ENCODE measurements at places on chromosomes 1 and 21. TPM values are rescaled to one million over a fixed set of nuclear protein-coding genes. Genes with fewer than 3 reads are reported as not detected.

DNA sequence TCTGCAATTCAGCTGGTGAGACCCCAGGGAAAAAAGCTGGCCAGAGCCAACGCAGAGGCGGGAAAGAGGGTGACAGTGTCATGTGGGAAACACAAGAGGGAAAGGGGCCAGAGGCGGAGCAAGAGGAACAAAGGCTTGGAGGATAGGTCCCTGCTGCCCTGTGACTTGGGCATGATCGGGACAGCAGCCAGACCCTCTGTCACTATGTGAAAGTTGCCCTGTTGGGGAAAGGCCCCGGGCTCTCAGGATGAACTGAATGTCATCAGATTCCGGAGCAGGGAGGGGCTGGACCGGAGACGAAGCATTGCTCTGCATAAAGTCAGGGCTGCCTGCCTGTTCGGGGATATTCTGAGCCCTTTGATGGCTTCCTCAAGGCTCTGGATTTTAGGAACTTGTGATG, 5.7 kb upstream of the ELF3 start:
- no peak for DNase-seq

DNA sequence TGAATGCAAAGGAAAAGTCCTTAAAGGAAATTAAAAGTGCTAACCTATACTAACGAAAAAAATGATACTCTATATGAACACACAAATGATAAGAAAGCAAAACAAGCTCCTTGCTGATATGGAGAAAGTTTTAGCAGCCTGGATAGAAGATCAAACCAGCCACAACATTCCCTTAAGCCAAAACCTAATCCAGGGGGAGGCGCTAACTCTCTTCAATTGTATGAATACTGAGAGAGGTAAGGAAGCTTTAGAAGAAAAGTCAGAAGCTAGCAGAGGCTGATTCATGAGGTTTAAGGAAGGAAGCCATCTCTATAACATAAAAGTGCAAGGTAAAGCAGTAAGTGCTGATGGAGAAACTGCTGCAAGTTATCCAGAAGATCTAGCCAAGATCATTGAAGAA, 3.4 kb downstream of the KRTAP23-1 start:
- no peak for DNase-seq

DNA sequence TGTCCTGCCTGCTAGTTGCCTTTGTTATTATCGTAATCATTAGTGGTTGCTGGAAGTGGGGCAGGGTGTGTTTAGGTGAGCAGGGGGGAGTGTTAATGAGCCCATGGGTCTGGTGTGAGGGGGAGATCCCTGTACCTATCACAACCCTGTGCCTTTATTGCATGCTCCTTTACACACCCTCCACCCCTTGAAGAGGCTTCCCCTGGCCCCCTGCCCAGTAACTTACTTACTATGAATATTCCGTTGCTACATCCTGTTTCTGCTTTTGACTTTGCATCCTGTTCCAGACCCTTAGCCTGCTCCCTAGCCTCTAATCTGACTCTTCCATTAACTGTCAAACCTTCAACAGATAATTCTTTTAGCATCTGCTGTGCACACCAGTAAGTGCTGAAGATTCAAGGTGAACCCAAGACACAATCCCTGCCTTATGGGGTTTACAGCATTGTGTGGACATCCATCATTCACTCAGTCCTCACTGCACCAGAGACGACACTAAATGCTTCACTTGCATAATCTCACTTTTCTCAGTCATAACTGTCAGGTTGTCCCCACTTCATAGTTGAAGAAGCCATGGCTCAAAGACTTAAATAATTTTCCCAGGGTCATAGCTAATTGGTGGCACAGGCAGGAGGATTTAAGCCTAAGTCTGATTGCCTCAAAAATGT, 47.9 kb downstream of the CDC7 start:
- DNase-seq: no peak

DNA sequence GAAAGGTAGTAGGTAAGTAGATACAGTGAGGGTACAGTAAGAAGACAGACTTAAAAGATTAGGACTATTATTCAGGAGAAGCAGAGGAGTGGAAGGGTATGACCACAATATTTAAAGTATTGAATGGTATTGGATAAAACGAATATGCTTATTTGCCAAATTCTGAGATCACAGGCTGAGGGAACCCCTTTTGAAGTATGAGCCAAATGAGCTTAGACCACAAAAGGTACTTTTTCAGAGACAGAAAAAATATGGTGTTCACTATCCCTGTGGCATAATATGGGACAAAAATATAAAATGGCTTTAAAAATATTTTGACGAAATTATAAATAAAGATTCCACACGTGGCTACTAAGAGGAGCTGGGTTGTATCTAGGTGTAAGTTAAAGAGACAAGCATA, 880 bp upstream of the MTF2 start:
- DNase-seq: no peak

GRCh38 chr1:166164995-166165660, 1.7 kb downstream of the FAM78B start:
- DNase-seq: peak; percentile 38

CCDC190 gene
- total RNA-seq: not detected

GRCh38 chr1:39841429-39841828, 41.9 kb downstream of the TRIT1 start:
- DNase-seq: no peak

- no peak for DNase-seq
Observed at GRCh38 chr21:16082038-16082816, 352.4 kb downstream of the USP25 start.

ST6GALNAC3 gene
- total RNA-seq: 13.3 TPM

DNA sequence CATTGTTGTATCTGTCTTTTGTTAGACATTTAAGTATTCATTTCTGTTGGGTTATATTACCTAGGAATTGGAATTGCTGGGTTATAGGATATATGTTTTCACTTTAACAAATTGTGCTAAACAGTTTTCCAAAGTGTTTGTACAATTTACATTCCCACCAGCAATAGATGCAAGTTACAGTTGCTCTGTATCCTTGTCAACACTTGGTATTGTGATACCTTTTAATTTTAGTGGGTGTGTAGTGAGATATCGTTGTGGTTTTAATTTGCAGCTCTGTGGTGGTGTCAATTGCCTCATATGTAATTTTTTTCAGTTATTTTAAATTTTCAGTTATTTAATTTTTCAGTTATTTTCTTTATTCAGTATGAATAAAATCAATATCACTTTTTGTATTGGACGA, 7.4 kb upstream of the DPH5 start:
- no peak for DNase-seq

NKAIN1 gene
- 0.20 TPM for total RNA-seq

DNA sequence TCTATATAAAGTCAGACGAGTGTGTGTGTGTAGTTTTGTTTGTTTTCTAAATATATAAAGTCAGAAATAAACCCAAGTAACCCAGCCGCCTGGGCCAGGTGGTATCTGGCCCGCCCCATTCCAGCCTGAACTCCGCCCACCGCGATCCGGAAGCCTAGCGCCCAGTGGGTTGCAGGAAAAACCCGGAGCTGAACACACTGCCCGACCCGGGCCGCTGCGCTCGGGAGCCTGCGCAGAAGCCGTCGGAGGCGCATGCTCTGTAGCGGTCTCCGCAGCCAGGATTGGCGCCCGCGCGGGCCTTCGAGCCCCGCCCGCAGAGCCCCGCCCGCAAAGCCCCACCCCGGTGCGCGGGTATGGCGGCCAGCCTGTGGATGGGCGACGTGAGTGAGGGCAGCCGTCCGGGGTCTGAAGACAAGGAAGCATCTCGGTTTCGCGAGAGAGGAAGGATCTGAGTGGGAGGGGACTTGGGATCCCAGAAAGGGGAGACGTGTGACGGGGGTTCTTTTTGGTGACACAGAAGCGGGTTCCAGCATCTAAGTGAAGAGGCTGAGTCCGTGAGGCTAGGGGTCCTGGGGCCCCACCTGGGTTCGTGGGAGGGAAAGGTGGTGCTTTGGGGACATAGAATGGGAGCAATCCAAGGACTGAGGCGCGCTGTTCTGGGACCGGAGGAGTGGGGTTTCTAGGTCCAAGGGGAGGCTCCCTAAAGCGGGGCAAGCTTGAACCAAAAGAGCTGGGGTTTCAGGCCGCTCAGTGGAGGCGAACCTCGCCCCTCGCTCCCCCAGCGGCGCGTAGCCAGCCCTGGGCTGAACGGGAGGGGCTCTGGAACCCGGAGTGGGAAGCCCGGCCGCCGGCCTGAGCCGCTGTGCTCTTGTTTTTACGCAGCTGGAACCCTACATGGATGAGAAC, at the start of gene TRNAU1AP:
TSS of gene TRNAU1AP (plus strand) at position 328 of the 906 bp plus-strand sequence. CDS start at position 354, 26 bp downstream.
- peak; percentile 97 for DNase-seq

GRCh38 chr1:224880593-224881307, 48.7 kb upstream of the DNAH14 start:
- peak; percentile 28 for DNase-seq

GRCh38 chr1:228961511-228961910, 226.2 kb downstream of the RHOU start:
- no peak for DNase-seq

DNA sequence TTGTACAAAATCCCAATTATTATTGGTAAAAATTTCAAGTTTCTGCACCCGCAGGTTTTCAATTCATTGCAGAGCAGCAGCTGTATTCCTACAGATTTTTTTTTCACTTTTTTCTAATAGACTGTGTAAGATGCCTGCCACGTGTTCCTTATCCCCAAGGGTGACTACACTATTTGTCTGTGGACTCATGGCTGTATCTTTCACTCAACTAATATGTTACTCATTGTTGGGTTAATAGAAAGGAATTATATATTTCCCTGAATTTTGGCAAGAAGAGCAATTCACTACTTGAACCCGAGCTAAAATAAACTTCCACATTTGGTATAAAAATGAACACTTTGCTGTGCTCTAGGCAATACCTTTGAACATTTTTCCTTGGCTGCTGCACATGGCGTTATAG, 158.7 kb downstream of the NCAM2 start:
- DNase-seq: no peak

GRCh38 chr1:6329851-6330250, 63.7 kb downstream of the ACOT7 start:
- no peak for DNase-seq

DNA sequence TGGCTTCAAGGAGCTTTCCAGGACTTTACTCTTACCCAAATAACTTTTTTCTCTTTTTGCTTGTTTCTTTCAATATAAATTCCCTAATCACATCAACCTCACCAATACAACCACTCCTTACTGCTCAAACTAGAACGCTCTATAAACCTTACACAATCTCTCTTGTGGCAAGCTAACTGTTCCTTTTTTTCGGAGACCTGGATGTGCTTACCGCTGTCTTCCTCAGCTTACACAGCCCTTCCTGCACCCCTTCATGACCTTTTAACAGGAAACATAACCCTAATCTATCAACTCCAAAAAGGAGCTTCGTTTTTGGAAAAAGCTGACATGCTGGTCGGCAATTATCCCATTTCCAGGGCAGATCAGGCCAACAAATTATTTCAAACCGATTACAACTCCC, 24.1 kb upstream of the SLC2A5 start:
- DNase-seq: no peak

RAB3B gene
- total RNA-seq: 9.2 TPM

MYOG gene
- not detected for total RNA-seq

C1orf87 gene
- not detected for total RNA-seq

DNA sequence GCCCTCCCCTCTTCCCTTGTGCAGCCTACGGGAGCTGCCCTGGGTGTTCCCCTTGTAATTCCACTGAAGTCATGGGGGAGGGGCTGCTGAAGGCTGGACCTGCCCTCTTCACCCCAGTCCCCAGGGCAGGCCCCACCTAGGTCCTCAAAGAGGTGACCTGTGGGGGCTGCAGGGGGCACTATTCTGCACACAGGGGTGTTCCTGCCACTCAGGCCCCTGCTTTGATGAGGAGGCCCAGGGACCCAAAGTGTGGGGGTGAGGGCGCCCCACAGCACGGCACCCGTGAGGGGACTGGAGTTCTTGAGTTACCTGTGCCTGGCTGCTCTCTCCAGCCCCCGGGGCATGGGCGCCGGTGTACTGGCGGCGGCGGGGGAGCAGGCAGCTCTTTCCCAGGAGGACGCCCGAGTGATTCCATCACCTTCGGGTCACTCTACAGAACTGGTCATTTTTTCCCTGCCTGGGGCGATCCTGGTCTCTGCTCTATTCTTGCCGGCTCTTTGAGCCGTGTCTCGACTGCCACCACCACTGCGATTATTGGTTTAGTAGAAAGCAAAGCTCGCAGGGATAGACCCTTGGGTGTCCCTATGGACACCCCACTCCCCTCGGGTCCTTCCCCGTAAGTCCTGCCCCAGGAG, 6.9 kb upstream of the PRDM16 start:
- DNase-seq: peak; percentile 16

SLC22A15 gene
- total RNA-seq: 1.9 TPM

- DNase-seq: no peak
Observed at GRCh38 chr1:5651473-5651872, 340.8 kb downstream of the NPHP4 start.

KIF21B gene
- total RNA-seq: 11.0 TPM

DNTTIP2 gene
- 33.3 TPM for total RNA-seq

GRCh38 chr1:239909898-239910297, 181.8 kb upstream of the FMN2 start:
- peak; percentile 37 for DNase-seq

GRCh38 chr1:230291731-230292620, 134.2 kb downstream of the PGBD5 start:
- DNase-seq: no peak

GRCh38 chr1:21162740-21163464, 13.8 kb downstream of the EIF4G3 start:
- DNase-seq: no peak

GRCh38 chr1:230694464-230694863, 19.5 kb downstream of the AGT start:
- DNase-seq: no peak

CFAP57 gene
- total RNA-seq: not detected

- no peak for DNase-seq
Observed at GRCh38 chr1:12595757-12596006, 22.3 kb downstream of the DHRS3 start.

GRCh38 chr1:2286923-2287322, 58.8 kb downstream of the SKI start:
- DNase-seq: no peak
